MG63 (cell line): ENCODE measurements at places on chromosomes 6 and 20. TPM values are rescaled to one million over a fixed set of nuclear protein-coding genes. Genes with fewer than 3 reads are reported as not detected.

The SPATS1 gene
- total RNA-seq = not detected in 2 replicates

DNA sequence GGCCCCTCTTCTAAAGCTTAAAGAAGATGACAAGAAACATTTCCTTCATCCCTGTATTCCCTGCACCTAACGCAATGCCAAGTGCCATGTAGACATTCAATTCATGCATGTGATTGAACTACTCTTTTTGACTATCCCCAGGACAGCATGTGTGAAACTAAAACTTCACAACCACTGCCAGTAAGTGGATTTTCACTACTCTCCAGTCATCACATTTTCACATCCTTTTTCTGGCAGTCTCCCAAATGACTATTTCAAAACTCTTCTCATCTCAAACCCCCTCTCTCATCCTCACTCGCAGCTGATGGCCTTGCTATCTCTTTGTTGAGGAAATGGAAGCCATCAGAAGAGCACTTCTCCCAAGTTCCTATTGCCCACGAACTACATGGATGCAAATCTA is 122.6 kb downstream of the OPRM1 start:
- no peak for DNase-seq

DNA sequence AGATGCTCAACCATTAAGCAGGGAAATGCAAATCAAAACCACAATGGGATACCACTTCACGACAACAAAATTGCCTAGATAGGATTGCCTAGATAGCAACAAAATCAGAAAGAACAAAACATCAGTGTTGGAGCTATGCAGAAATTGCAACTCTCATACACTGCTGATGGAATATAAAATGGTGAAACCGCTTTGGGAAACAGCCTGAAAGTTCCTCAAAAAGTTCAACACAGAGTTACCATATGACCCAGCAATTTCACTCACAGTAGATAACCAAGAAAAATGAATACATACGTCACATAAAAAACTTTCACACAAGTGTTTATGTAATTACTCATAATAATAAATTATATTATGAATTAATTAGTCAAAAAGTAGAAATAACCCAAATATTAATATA is 78.3 kb downstream of the MAFB start:
- DNase-seq = no peak

The TCF21 gene
- total RNA-seq = 20.4 and 33.2 TPM in 2 replicates

The FOXA2 gene
- total RNA-seq = 0.35 and 2.5 TPM in 2 replicates

The NKX2-4 gene
- total RNA-seq = not detected in 2 replicates

DNA sequence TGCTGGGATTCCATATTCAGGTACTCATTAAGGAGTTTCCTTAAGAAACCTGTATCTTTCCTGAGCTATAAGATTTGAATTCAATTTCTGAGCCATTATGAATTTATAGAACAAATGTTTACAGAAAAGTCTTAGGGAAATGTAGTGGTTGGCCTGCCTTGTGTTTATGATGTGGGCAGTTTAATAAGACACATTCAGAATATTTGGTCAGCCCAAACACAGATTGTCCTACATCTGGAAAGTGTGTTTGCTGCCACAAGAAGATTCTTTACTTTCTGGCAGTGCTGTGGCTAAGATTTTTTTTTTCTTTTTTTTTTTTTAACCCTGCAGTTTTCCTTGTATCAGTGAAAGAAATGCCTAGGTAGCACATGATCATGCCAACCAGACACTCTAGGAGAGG is 15.2 kb downstream of the TBX18 start:
- DNase-seq = no peak

GRCh38 chr20:40104959-40105358 is 584.1 kb downstream of the MAFB start:
- no peak for DNase-seq

DNA sequence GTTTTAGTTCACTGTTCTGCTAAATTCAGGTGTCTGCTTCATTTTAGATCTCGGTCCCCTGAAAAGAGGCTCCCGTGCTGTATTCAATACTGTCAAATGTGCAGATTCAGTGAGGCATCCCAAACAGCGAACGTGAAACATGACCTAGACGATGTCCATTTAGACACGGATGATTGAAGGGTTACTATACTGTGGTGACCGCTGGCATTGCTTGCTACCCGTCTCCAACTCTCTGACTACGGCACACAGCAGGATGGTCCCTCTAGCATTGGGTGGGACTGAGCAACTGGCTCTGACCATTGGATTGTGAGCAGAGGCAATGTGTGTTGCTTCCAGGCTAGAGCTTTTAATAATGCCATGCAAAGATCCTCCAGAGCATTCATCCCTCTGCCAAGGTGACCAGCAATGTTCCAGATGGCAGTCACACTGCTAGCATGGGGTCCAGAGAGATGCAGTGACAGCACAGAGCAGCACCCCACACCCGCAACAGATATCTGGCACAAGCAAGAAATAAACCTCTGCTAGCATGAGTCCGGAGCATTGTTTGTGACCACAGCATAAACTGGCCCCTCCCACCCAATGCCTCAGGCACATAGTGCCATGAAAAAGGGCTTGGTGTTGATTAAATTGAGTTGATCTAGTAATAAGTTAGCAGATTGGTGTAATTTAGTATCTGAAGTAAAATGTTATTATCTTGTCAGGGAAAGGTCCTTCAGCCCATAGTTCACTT is 9.0 kb downstream of the METTL24 start:
- no peak for DNase-seq

- DNase-seq = no peak
Observed at GRCh38 chr6:26354162-26354561, 10.8 kb upstream of the BTN3A2 start.

GRCh38 chr20:31473331-31474096 is 1.4 kb downstream of the DEFB124 start:
- DNase-seq = no peak

- no peak for DNase-seq
Observed at GRCh38 chr6:37802810-37803209, 16.7 kb upstream of the ZFAND3 start.

DNA sequence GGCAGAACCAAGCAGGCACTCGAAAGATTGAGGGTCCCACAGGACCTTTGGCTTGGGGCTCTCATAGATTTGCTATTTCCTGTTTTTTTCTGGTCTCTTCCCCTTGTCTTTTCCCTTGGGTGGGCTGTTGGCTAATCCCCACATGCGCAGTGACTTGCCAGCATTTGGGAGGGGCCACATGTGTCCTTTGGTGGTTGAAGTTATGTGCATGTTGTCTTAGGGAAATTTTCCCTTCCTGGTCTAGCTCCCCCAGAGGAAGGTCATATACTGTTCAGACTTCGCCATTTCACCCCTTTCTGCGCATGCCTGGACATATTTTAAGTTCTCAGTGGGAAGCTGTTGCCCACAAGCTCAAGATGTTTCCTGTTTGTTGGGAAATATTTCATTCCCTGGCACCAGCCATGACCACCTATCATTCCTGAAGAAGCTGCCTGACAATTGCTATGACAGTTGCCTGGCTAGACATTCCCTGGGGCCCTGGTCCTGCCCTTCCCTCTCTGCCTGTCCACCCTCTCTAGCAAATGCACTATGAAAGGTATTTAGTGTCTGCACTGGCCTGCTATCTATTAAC is 156.2 kb upstream of the THBS2 start:
- no peak for DNase-seq

DNA sequence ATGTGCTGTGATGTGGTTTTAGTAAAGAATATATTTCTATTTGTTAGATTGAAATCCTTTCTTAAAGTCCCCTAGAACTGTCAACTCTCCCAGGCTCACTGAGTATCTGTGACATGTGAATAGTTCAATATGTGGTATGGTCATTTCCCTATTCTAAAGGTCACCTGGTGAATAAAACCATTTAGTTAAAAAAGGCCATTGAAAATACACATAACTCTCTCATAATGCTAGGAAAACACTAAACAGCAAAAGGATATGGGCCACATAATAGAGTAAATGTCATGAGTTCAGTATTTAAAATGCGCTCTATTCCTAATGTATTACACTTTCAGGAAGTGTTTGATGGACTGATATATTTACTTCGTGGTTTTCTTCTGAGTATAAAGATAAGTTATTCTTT is 420.9 kb upstream of the JAG1 start:
- no peak for DNase-seq

DNA sequence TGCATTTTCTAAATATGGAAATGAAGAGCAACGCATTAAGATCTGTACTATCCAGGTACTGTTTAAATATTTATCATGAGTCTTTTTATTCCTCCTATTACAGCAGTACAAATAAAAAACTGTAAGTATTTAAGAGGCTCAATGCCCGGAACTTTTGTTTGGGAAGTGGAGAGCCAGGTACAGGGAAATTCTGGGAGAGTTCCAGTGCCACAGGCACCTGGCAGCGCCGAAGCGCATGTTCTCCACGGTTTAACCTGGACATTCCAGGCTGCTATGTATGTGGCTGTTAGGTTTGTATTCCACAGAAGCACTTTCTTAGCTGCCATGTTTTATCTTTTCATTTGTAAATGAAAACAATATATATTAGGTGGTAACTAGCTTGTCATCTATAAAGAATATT is 81.7 kb downstream of the PREP start:
- DNase-seq = no peak

The C20orf202 gene
- total RNA-seq = not detected in 2 replicates

GRCh38 chr20:34715384-34715783 is 11.2 kb downstream of the TP53INP2 start:
- DNase-seq = no peak

DNA sequence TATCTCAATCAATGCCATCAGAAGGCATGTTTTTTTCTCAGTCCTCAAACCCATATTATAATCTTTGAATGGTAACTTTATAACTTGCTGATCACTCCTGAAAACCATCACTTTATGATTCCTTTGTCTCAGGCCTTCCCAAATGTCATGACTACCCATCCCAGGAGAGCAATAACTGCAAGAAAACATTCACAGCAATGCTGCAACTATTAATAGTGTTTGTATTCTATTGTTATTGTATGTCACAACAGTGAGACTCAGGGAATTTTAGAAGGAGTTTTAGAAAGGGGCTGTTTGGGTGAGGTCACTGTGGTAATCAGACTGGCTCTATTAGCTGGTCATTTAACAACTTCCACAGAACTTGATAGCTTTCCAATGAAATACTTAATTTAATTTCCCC is 301.4 kb upstream of the TBX18 start:
- no peak for DNase-seq

GRCh38 chr20:9160757-9161156 is 91.9 kb downstream of the PLCB4 start:
- no peak for DNase-seq

The KCNK16 gene
- not detected in 2 replicates for total RNA-seq

DNA sequence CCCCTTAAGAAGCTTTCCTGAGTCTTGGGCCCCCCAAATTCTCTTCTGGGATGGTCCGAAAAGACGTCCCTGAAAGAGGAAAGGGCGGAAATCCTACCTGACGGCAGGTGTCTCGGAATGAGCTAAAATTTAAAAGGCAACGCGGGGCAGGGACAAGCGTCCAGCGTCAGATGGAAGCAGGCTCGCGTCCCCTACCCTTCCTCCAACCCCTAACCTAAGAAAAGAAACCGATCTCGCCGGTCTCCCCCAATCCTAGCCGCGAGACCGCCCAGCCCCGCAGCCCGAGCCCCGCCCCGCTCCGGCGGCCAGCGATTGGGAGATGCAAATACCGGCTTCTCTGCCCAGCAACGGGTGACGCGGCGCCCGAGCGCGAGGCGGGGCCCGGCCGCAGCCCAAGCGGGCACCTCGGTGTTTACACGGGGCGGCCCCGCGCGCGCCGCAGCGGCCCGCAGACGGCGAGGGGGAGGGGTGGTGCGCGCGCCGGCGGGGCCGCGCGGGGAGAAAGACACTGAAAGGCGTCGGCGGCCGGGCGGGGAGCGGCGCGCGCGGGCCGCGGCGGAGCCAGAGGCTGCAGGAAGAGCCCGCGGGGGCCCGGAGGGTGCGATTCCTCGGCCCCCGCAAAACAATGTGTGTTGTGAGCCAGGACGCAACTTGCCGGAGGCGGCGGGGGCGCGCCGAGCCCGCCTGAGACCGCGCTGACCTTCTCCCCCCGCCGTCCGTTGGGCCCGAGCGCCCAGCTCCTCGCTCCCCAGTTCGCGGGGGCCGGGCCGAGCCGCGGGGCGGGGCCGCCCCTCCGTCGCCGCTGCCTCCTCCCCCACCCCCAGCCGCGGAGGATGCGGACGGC is at the start of gene SOX12:
Gene SOX12 (plus strand): TSS at position 508 of the 844 bp plus-strand sequence. CDS start 373 bp downstream, outside the sequence.
- peak; percentile 94 for DNase-seq

- peak; percentile 14 for DNase-seq
Observed at GRCh38 chr20:23048283-23049200, 930 bp downstream of the THBD start.

DNA sequence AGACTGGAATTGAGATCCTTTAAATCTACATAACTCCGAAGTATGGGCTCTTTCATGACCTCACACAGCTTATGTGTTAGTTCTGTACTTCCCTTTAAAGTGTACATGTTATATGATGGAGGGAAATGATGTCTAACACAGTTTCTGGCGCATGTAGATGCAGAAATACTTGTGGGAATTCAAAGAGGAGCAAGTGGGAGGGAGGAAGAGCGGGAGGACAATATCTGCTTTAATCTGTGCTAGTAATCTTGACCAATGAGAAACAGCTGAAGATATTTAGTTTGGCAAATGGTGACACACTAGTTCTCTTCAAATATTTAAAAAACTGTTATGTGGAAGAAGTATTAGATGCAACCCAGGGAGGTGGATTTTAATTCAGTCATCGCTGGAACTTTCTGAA is 62.9 kb upstream of the PLEKHG1 start:
- no peak for DNase-seq

GRCh38 chr20:62088258-62089127 is 22.8 kb upstream of the TAF4 start:
- DNase-seq = peak; percentile 74

DNA sequence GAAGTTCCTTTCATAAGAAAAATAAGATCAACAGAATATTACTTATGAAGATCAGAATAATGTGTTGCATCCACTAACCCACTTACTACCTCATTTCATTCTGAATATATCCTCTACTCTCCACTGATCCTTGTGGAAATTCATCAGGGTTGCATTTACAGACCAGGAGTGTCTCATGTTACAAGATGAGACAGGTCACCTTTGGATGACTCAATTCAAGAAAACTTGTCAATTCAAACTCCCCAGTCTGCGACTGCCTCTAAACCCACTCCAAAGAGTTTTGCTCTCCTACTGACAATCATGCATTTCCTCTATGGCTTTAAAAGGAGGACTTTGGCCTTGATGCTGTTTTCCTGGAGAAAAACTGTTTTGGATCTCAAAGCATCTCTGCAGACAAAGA is 68.4 kb downstream of the ID4 start:
- DNase-seq = no peak

The TAGAP gene
- not detected in 2 replicates for total RNA-seq

- DNase-seq = no peak
Observed at GRCh38 chr6:52694404-52694803, 23.5 kb downstream of the TMEM14A start.

The PDYN gene
- total RNA-seq = not detected in 2 replicates

The SFTA2 gene
- not detected in 2 replicates for total RNA-seq

DNA sequence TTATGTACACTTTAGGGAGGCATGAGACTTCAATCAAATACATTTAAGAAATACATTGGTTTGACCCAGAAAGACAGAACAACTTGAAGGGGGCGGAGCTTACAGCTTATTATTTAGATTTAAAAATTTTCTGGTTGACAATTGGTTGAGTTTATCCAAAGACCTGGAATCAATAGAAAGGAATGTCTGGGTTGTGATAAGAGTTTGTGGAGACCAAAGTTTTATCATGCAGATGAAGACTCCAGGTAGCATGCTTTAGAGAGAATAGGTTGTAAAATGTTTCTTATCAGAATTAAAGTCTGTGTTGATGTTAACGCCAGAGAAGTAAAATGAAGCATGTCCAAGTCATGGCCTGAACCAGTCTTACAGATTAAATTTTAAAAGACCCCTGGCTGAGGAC is 757.8 kb upstream of the ADGRB3 start:
- DNase-seq = no peak
